GM18507 (cell line): ENCODE measurements at places on chromosomes 2 and 18.

GRCh38 chr2:175627405-175627804 is 374.7 kb downstream of the LNPK start:
- no peak for DNase-seq

GRCh38 chr2:16238001-16238761 is 297.8 kb downstream of the MYCN start:
- DNase-seq = no peak

GRCh38 chr2:237682856-237683670 is 55.7 kb downstream of the LRRFIP1 start:
- no peak for DNase-seq

- DNase-seq = no peak
These were observed 91.3 kb downstream of the MEIS1 start for GRCh38 chr2:66526180-66526579.

DNA sequence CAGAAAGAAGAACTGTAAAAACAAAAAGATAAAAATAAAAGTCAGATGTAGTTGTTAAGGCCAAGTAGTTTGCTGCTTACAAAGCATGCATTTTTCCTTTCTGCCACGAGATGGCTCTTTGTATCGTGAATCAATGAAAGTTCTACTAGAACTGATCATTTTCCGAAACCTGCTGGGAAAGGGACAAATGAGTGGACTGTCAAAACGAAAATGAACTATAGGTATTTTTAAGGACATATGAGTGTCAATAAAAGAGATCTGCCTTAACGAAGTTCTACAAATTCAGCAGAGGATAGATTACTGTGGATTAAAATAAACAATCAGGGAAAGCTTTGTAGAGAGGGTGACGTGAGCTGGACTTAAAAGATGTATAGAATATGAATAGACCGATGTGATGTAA is 15.0 kb upstream of the ELOA2 start:
- DNase-seq = no peak

- no peak for DNase-seq
These were observed 114.3 kb upstream of the PPP1CB start for GRCh38 chr2:28637066-28638047.
